ENCODE measurements at places on chromosomes 7 and 10. TPM values are rescaled to one million over a fixed set of nuclear protein-coding genes. Genes with fewer than 3 reads are reported as not detected.

ADAMTS14 gene
- 8.7 TPM for total RNA-seq

DNA sequence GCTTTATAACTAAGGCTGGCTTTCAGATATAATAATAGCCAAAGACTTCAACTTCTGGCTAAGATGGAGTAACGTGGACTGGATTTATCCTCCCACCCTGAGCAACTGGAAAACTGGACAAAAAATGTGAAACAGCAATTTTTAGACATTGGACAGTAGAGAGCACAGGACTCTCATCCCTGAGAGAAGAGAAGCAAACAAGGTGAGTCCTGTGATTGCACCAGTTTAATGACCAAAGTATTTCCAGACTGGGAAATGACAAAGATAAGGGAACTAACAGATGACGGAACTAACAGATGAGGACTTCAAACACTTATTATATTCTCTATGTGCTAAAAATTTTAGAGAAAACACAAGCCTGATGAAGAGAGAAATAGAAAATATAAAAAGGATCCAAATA lies 175.7 kb upstream of the SLC25A13 start:
- DNase-seq = no peak
- H3K36me3 ChIP-seq = no peaks in the 10 kb centered on the region
- H3K27me3 ChIP-seq = no peaks in the 10 kb centered on the region
- H3K4me1 ChIP-seq = peaks cover 3% of the 10 kb centered on the region
- H3K27ac ChIP-seq = no peak overlapping the region

DNA sequence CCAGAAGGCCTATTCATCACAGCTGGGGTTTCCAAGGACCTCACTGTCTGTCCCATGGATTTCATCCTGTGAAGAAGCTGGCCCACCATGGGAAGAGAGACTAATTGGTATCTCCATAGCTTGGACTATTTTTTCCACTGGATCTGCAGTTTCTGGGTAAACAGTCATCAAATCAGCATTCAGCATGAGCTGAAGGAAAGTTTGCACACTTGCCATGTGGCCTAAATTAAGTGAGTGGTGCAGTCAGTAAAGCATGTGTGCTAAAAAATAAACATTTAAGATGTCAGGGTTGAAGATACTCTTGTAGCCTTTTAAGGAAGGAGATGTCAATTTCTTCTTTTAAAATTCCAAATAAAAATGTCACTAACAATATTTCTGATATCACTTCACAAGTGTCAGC lies 381.1 kb upstream of the ZMIZ1 start:
- no peak overlapping the region for H3K4me3 ChIP-seq
- H3K4me1 ChIP-seq = peaks cover 9% of the 10 kb centered on the region
- no peak overlapping the region for H3K27ac ChIP-seq
- no peak for DNase-seq

GRCh38 chr7:129925416-129926002 lies 27.3 kb downstream of the UBE2H start:
- peak overlapping the region; percentile 53 for H3K27ac ChIP-seq
- peaks cover 18% of the 10 kb centered on the region for H3K36me3 ChIP-seq
- no peak for DNase-seq
- H3K27me3 ChIP-seq = no peaks in the 10 kb centered on the region
- H3K4me3 ChIP-seq = no peak overlapping the region

DNA sequence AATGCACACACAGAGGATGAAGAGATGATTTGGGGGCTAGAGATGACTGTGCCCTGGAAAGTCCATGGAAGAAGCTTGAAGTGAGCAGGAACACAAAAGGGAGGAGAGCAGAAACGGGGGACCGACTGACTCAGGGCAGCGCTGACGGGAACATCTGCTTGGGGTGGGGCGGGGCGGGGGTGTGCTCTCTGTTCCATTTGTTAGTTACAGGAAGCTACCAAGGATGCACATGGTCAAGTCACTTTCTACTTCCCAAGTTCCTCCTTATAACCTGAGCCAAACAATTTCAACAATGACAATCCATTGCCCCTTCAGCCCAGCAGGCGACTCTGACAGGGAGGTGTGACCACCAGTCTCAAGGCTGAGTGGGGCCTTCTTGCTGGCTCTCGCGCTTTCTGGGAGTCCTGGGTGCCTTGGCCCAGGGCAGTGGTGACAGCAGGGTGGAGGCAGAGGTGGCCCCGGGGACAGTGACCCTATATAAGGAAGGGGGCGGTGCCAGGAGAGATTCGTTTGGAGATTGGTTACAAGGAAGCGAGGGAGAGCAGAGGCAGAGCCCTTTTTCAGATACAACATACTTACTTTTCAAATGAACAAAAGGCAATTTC lies 39.6 kb downstream of the CLEC2L start:
- DNase-seq = no peak
- no peak overlapping the region for H3K4me3 ChIP-seq
- no peaks in the 10 kb centered on the region for H3K4me1 ChIP-seq
- peaks cover 24% of the 10 kb centered on the region for H3K36me3 ChIP-seq
- no peak overlapping the region for H3K27ac ChIP-seq
- H3K27me3 ChIP-seq = no peaks in the 10 kb centered on the region

- DNase-seq = no peak
- H3K4me3 ChIP-seq = no peak overlapping the region
- peaks cover 26% of the 10 kb centered on the region for H3K27me3 ChIP-seq
- H3K4me1 ChIP-seq = no peaks in the 10 kb centered on the region
Observed at GRCh38 chr10:49200854-49201253, 12.7 kb upstream of the TMEM273 start.

All from chondrocyte (in vitro differentiated cells).